ENCODE measurements at places on chromosomes 3 and 15. TPM values are rescaled to one million over a fixed set of nuclear protein-coding genes. Genes with fewer than 3 reads are reported as not detected.

KY gene
- under 0.01 TPM for total RNA-seq

HMG20A gene
- 25.3 TPM for total RNA-seq

C3orf20 gene
- not detected for total RNA-seq

DNA sequence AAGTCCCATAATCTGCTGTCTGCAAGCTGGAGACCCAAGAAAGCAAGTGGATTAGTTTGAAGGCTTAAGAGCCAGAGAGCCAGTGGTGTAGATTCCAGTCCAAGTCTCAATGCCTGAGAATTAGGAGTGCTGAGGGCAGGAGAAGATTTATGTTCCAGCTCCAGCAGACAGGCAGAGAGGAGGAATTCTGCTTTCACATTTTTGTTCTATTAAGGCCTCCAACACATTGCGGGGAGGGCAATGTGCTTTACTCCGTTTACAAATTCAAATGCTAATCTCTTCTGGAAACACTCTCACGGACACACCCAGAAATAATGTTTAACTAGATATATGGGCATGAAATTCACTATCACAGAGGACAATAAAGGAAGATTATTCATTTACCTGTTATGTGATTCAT, 54.0 kb downstream of the DPH6 start:
- 0 out of 2 replicates have a peak, but pooled peaks cover 1% of the 10 kb centered on the region for H3K36me3 ChIP-seq
- H3K27me3 ChIP-seq, result no peaks in the 10 kb centered on the region
- DNase-seq, result no peak
- H3K4me3 ChIP-seq, result no peak overlapping the region
- no peak overlapping the region for H3K27ac ChIP-seq

DNA sequence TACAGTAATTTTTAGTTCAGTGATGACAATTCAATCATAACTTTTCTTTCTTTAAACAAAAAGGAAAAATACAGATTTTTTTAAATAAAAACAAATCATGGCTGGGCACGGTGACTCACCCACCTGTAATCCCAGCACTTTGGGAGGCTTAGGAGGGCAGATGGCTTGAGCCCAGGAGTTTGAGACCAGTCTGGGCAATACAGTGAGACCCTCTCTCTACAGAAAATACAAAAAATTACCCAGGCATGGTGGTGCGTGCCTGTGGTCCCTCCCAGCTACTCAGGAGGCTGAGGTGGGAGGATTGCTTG, 25.6 kb upstream of the ATG7 start:
- DNase-seq, result no peak
- H3K4me3 ChIP-seq, result no peak overlapping the region
- peaks cover 6% of the 10 kb centered on the region for H3K4me1 ChIP-seq

DNA sequence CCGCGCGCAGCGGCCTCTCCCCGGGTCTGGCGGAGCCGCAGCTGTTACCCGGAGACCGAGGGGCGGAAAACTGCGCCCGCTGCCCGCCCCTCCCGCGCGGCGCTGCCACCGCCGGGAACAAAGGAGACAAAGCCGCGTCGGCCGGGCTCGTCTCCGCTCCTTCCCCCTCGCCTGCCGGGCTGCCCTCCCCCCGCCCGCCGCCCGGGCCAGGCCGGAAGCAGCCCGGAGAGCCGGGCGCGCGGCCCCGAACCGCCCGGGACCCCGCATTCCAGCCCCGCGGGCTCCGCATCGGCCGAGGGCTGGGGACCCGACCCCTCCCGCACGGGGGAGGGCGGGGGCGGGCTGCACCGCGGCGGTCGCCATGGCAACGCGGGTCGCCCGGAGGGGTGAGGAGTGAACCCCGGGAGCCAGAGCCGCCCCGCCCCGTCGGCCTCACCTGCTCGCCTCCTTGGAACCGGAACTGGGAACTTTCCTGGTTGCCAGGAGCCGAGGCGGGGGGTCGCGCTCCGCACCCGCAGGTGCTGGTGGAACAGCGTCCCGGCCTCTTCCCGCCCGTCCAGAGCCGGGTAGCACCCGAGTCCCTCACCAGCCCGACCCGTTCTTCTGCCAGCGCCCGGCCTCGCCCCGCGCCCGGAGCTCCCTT, 448 bp downstream of the PLXNB1 start:
- peak overlapping the region; percentile 50 for H3K4me3 ChIP-seq
- peak overlapping the region; percentile 49 for H3K27ac ChIP-seq
- H3K27me3 ChIP-seq, result no peaks in the 10 kb centered on the region
- DNase-seq, result peak; percentile 8

DNA sequence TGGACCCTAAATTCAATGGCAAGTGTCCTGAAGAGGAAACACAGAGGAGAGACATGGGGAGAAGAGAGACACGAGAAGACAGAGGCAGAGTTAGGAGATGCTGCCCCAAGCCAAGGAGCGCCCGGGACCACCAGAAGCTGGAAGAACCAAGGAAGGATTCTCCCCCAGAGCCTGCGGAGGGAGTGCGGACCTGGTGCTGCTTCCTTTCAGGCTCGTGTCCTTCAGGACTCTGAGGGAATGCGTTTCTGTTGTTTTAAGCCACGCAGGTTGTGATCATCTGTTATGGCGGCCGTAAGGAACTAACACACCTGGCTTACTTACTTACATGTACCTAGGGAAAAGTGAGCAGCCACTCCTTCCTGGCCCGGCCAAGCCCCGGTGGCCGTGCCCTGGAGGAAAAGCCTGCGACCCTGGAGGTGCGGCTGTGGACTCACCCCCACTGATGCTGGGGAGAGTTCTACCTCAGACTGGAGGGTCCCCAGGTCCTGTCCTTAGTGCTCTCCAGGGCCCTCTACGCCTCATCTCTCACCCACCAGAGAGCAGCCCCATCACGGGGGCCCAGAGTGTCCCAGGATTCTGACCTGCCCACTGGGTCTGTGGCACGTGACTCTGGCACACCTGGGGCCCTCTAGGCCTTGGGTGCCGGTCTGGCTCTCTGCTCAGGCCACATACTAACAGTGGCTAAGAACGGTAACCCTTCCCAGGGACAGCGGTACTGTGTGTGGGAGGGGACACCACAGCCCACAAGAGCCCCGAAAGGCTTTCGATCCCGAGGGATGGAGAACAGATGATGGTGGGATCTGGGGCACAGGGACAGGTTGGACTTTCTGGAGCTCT, 61.8 kb downstream of the ITGA11 start:
- no peak overlapping the region for H3K27ac ChIP-seq
- peaks cover 14% of the 10 kb centered on the region for H3K4me1 ChIP-seq
- H3K4me3 ChIP-seq, result no peak overlapping the region
- H3K27me3 ChIP-seq, result no peaks in the 10 kb centered on the region

Data from IMR-90 (cell line).